ENCODE measurements at places on chromosomes 4 and X.

DNA sequence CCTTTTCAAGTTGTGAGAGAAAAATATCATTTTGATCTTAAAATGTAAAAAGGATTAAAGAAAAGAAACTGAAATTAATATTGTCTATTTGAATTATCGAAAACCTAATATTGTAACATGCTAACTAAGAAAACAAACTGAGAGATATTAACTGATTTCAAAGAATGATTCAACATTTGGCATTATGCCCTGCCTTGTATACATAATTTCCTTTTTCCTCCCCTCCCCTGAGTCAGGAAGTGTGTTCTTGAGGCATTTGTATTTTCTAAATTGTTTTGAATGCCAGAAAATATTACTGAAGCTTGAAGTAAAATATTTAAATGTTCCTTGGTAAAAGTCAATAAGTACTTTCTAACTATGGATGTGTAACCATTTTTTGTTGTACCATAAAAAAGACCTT lies 49.4 kb downstream of the RPS6KA3 start:
- peak; percentile 44 for DNase-seq

GRCh38 chr4:16852228-16852627 lies 46.2 kb downstream of the LDB2 start:
- DNase-seq: no peak

DNA sequence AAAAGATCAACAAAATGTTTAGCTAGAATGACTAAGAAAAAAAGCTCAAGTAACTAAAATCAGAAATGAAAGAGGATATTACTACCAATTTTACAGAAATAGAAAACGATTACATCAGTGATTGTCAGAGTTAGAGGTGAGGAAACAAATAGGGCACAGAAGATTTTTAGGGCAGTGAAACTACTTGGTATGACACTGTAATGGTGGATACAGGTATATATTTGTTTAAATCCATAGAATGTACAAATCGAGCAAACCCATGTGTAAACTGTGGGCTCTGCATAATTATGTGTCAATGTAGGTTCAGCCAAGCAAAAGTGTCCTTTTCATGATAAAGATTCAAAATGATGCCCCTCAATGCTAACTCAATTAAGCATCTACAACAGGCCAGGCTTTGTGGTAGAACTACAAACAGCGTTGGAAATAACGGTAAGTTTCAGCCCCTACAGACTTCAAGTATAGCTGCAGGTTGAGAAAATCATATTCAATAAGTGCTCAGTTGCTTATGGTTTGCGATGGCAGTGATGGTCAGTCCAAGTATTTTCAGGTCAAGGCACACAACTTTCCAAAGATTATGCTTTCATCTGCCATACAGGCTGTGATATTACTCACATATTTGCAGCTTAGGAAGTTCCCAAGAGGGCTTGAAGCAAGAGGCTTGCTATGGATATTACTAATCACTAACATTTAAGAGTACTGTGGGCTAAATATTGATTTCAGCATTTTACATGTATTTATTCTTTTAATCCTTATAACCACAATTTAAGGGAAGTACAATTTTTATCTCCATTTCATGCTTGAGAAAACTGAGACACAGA lies 158.6 kb downstream of the TET2 start:
- DNase-seq: no peak

- DNase-seq: no peak
These were observed 9.9 kb upstream of the GABRE start for GRCh38 chrX:151984328-151984727.

GRCh38 chr4:89301003-89301402 lies 6.6 kb downstream of the GPRIN3 start:
- no peak for DNase-seq

DNA sequence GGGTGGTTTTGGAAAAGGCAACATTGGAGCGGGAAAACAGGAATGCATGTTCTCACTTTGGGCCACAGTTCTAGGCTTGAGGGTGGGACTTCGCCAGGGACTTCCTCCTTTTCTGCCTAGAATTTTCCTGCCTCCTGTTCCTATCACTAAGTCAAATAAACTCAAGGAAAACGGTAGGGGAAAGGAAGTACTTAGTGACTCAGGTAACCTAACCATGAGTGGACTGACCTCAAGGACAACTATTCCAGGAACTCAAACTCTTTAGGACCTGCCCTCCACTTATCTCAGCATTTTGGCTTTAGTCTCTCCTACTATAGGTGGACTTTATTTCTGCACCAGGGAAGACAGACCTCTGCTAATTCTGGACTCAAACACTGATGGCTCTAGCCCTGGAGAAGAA lies 281.7 kb downstream of the ZNF674 start:
- no peak for DNase-seq

GRCh38 chr4:61514991-61515390 lies 314.9 kb downstream of the ADGRL3 start:
- DNase-seq: no peak

DNA sequence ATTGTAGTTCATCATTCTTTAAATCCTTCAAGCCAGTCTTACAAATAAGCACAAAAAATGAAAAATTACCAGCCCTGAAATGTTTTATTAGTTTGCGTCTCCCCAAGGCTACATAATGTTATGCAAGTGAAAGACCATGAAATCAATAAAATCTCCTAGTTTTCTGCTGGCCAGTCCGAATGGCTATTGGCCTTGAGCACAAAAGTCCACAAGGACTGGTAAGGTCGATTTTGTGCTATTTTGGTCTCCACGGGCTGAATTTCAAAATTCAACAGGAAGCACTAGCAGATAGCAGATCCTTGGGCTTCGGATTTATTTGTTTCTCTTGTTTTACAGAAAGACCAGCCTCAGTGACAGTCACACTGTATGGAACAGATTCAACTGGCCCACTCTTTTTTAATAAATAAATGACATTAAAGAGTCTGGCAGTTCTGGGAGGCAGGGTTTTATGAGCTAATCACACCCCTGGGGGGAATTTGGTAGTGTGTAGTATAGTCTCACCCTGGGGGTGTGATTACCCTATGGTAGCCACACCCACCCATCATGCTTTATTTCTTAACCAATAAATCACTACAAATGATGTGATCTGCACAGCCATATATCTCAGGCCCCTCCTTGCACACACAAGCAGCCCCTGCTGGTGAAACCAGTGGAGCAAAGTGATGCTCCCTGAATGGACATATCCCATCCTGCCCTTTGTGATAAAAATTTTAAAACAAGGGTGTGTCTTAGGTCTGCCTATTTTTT lies 51.1 kb upstream of the TMEM33 start:
- DNase-seq: no peak

DNA sequence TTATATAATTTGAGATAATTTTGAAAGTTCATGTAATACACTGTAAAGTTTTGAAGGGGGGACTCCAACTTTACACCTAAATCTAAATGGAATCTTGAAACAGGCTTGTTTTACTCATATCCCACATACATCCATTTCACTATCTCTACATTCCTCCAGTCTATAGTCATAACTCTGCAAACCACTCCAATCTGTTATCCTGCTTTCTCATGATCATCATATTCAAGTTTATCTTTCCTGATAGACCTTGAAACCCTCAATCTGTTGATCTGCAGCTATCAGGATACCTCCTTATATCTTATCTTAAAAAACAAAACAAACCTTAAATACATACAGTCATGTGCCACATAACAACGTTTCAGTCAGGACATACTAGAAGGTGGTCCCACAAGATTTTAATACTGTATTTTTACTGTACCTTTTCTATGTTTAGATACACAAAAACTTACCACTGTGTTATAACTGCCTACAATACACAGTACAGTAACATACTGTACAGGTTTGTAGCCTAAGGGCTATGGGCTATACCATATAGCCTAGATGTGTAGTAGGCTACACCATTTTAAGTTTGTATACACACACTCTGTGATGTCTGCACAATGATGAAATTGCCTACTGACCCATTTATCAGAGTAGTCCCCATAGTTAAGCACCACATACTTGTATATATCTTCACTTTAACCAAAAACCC lies 14.0 kb downstream of the CHIC2 start:
- no peak for DNase-seq

GRCh38 chrX:153693216-153694086 lies 5.7 kb downstream of the SLC6A8 start:
- no peak for DNase-seq

GRCh38 chr4:137664046-137664387 lies 131.7 kb upstream of the PCDH18 start:
- no peak for DNase-seq

DNA sequence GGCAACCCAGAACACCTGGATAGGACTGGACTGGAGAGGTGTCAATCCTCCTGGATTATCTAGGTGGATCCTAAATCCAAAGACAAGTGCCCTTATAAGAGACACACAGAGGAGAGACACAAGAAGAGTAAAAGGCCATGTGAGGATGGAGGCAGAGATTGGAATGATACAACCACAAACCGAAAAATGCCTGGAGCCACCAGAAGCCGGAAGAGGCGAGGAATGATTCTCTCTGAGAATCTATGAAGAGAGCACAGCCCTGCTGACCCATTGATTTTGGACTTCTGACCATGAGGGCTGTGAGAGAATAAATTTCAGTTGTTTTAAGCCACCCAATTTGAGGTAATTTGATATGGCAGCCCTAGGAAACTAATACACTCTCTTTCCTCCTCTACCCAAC lies 20.1 kb downstream of the GPC3 start:
- DNase-seq: no peak

Measured in KBM-7 (cell line).